ENCODE measurements at places on chromosomes 7 and 10. TPM values are rescaled to one million over a fixed set of nuclear protein-coding genes. Genes with fewer than 3 reads are reported as not detected.

Gene GIMAP8
- total RNA-seq, result 9.6 TPM

DNA sequence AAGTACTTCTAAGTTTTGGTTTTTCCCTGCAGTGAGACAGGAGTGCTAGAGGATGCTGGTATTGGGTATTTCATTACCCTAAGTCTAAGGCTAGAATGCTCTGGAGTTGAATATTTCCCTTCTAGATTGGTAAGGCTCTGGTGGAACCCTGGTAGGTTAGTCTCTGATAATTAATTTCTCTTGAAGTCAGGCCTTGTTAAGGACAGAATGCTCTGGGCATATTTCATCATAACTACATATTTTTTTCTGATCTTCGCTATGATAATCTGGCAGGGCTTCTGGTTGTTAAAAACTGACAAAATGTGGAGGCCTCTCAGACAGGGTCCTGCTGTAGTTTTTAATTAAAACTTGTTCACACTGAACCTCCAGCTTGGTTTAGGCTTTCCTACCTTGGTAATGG lies 83.8 kb downstream of the CDK13 start:
- no peak for DNase-seq

DNA sequence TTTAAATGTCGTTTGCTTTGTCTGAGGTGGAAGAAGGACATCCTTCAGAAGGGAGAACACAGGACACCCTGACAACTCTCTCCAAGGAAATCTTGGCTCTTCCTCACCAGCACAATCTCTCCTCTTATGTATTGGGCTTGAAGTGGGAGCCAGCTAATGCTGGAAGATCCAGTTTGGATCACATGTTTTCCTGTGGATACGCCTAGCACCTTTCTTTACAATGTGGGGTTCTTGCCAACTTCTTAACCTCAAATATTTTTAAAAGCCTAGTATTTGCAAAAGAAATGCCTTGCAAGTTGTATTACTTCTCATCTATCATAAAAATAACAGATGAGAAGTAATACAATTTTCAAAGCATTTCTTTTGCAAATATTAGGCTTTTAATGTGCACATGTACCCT lies 76.4 kb downstream of the FRMD4A start:
- no peak for DNase-seq

Gene ZNRF2
- total RNA-seq, result 8.1 TPM

DNA sequence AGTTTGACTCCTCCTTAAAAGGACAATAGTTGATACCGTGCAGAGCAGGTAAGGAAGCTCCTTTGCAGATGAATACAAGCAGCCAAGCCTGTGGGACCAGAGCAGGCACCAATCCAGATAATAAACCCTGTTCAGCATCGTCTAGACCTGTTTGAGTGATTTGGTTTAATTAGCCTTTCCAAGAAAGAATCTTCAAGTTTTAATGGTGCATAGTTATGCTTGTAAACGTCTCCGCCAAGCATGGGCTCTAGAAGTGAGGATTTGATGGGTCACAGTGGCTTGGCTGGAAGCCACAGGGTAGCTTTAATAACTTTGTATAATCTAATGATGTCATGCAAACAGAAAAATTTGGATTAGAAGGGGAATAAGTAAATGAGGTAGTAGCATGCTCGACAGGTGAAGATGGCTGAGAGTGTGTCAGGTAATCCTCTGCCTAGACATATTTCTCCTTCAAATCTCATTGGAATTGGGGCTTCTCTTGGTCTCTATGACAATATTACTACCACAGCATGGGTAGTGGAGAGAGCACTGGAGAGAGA lies 188.4 kb downstream of the DYNC1I1 start:
- DNase-seq, result no peak
